ENCODE measurements at places on chromosomes 11 and 22. TPM values are rescaled to one million over a fixed set of nuclear protein-coding genes. Genes with fewer than 3 reads are reported as not detected.

SHISAL1 gene
- total RNA-seq, result 9.8 TPM

PAMR1 gene
- total RNA-seq, result not detected

VSIG2 gene
- total RNA-seq, result not detected

DNA sequence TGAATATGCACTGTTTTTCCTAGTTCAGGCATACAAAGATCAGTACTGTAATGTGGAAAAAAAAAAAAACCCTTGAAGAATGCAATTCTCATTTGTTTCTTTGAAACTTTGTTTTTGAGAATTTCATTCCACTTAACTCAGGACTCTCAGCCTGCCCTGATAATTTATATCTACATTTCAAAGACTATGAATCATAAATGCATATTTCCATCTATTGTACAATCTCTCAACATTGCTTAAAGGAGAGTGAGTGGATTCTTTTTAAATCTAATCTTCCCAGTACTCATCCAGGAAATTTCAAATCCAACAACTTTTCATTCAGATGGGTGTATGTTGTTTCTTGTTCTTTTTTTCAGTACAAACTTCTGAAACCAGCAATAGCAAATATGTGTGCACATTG lies 322.2 kb upstream of the DDI1 start:
- no peak for DNase-seq

DNA sequence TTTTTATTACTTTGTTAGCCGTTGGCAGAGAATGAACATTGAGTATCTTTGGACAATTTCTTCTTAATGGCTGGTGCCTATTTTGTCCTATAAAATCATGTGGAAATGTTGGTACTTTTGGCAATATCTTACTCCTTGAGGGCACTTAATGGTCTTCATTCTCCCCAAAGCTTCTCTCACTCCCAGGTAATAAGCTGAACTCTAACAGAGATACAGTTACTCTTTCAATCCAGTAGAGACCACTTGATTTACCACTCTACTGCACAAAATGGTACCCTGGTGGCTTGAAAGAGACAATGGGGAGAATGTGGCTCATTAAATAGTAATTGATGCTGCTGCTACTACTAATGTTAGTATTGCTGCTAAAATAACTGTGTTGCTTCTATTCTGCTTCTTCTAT lies 53.0 kb downstream of the MAML2 start:
- no peak for DNase-seq

- no peak for DNase-seq
These were observed 89.7 kb upstream of the CARD18 start for GRCh38 chr11:105229257-105229656.

GRCh38 chr22:30824711-30825110 lies 130.0 kb downstream of the OSBP2 start:
- no peak for DNase-seq

- no peak for DNase-seq
These were observed 741 bp downstream of the PHRF1 start for GRCh38 chr11:576811-577610.

LDLRAD3 gene
- 10.7 TPM for total RNA-seq

GRCh38 chr11:29063630-29064361 lies 953.0 kb downstream of the KCNA4 start:
- no peak for DNase-seq

CBLIF gene
- not detected for total RNA-seq

- DNase-seq, result no peak
These were observed 9.5 kb downstream of the ANO1 start for GRCh38 chr11:70087446-70088167.

GRCh38 chr22:28791841-28792490 lies 8.4 kb downstream of the XBP1 start:
- DNase-seq, result no peak

- no peak for DNase-seq
These were observed 6.7 kb downstream of the CENPM start for GRCh38 chr22:41939981-41940831.

- no peak for DNase-seq
These were observed 24.0 kb upstream of the CADM1 start for GRCh38 chr11:115528225-115528624.

- no peak for DNase-seq
These were observed 8.5 kb downstream of the PPFIA1 start for GRCh38 chr11:70278994-70279393.

SRPRA gene
- 94.7 TPM for total RNA-seq

CADM1 gene
- total RNA-seq, result 0.35 TPM

ATP5MG gene
- total RNA-seq, result 155 TPM

OR4C11 gene
- total RNA-seq, result not detected

- no peak for DNase-seq
These were observed 330 bp downstream of the ACP2 start for GRCh38 chr11:47248304-47248663.

DNA sequence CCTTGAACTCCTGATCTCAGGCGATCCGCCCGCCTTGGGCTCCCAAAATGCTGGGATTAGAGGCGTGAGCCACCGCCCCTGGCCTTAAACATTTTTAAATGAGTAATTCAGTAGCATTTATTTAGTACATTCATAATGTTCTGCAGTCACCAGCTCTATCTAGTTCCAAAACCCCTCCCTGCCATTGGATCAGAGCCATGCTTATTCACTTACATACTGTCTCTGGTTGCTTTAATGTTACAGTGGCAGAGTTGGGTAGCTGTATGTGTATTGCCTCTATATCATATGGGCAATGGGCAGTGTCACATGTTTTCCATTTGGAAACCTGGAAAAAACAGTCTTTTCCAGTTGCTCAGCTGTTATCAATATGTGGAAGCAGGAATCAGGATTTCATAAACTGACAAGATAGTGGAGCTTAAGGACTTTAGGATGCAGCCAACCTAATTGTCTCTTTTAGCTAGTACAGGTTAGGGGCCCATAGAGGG lies 10.5 kb downstream of the COA4 start:
- no peak for DNase-seq

Data from NCI-H460 (cell line).